Central memory CD4-positive, alpha-beta T cell (primary cell): ENCODE measurements at places on chromosomes 1 and 21.

- no peak for DNase-seq
Measured at GRCh38 chr1:228851618-228852017, 116.3 kb downstream of the RHOU start.

- DNase-seq: no peak
Measured at GRCh38 chr1:27872802-27873551, 633 bp downstream of the THEMIS2 start.

- no peak for DNase-seq
Measured at GRCh38 chr1:172638249-172638648, 20.7 kb upstream of the FASLG start.

DNA sequence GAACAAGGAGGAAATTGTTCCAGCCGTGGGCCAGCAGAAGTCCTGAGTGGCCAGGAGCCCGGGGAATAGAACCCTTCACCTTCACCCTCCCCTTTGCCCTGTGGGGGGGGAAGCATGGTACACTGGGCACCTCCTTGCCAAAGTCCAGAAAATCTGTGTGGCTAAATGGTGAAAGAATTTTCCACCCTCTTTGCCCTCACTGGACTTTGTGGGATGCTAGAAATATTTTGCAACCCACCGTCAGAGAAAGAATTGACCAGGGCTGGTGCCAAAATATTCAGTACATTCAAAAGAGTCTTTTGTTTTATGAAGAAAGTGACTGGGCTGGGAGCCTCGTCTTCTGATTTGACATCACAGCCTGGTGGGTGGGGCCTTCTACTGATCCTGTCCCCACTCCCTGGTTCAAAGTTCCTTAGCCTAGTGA lies 14.6 kb downstream of the NFASC start:
- DNase-seq: no peak
